NCI-H1436 (cell line): ENCODE measurements at places on chromosomes 3 and 15.

DNA sequence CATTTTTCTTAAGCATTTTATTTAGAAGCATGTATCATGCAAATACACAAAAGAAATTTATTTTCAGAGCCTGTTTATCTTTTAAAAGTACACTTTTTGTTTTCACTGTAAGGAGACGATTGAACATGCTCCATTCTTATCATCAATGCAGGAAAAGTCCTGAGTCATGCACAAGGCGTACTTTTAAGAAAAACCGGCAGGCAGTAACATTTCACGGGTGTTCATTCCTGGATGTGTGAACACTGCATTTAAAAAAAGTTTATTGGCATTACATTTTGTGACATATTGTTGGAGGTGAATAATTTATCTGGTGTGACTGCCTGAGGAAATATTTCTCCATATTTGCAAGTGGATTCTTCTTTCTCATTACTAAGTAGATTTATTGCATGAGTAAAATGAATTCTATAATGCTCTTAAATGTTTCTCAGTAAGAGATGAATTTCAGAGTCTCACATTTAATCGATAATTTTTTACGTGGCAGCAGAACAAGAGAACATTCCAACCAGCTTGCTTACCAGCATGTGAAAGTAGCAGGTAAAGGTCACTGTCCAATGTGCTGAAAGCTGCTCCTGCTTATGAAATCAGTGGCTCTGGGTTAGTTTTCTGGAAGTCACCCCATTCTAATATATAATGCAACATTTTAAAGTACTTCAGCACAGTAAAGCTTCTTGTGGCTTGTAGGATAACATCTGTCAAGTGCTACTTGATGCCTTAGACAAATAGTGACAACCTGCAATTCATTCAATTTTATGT is 87.0 kb downstream of the SV2B start:
- no peak for DNase-seq

DNA sequence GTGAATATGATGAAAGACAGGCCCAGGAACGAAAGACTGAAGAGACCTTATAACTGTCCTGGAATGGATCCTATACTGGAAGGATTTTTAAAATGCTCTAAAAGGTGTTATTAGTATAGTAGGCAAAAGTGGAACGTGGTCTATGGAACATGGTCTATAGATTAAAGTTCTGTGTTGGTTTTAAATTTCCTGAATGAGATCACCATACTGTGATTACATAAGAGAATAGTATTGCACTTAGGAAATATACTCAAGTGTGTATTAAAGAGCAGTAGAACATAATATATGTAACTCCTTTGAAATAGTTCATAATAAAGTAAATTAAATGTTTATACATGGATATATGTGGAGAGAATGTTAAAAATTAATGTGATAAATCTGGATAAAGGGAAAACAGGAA is 68.2 kb downstream of the SPRED1 start:
- DNase-seq, result no peak

DNA sequence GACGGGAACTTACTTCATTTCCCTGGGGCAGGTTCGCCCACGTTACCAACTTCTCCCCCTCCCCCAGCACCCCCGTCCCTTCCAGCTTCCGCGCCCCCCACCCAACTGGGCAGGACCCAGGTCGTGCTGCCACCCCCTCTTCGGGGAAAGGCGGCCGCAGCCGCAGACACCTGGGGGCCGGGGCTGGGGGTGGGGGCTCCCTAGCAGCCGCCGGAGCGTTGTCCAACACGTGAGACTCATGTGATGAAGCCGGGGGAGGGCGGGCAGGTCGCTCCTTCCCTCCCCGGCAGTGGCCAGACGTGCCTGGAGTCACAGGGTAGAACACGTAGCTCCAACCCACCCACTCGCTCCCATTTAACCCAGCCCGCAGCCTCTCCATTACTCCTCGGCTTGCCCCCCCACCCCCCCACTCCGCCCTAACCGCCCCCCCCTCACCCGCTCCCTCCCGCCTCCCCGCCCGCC is 240 bp upstream of the BHLHE40 start:
- no peak for DNase-seq

DNA sequence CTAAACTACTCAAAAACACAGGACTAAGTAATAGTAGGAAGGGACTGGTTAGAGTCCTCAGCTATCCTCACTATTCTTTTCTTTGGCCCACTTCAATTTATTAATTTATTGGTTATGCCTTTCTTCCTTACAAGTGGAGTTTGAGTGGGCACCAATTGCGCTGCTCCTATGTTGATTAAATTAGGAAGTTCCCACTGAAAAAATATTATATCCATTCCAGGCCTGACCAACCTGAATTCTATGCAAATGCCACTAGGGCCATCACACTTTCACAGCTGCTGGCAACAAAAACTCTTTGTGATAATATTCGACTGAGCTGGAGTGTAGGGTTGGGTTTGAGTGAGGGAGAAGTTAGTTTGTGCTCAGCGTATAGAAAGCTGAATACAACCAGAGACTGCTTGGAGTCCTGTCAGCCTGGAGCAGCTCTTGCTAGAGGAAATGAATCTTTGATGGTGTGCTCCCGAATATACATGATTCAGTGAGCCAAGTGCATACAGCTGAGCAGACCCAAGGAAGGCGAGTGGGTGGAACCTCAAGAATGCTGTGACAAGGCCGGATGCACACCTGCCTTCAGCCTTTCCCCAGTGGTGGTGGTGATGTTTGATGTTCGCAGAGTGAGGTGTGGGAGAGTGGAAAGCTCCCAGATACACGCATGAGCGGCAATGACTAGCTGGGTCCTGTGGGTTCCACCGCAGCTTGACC is 1.5 kb downstream of the ARHGEF3 start:
- no peak for DNase-seq

- no peak for DNase-seq
These were observed 72.7 kb upstream of the CHRNA7 start for GRCh38 chr15:31957581-31957980.

DNA sequence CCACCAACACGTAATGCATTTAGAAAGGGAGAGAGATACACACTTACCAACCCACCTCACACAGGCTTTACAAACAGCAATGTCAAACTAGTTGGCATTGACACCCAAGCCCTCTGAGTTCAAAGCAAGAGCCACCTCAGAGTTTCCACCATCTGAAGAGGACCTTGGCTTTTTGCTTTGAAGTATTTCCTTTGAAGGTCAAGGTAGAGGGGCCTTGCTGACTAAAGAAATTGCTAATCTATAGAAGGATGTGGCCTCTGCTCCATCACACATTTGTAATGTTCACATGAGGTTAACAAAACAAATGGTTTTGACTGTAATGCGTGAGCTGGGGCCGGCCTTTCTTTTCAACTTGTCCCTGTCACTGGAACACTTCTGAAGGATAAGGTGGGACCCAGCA is 117.7 kb downstream of the POLR2M start:
- no peak for DNase-seq

DNA sequence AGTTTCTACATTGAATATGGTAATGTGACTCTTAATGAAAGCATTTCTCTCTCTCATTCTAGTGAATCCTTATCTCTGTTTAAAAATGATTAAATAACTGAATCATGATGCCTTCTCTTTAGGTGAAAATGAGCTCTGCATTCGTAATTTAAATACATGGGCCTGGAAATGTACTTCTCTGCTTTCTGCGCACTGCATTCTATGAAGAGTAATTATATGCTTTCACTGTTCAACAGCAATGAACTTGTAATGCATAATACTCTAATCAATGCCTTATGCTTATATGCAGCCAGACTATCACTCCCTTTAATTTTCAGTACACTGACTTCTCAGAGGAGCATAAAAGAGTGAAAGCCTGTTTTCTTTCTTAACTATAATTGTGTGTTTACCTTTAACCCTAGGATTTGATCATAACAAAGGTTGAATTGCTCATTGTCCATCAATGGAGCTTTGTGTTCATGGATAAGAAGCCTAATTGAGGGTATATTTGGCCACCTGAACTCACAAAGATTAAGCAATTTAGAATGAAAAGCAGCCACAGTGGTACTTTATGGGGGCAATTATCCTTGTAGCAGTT is 330.8 kb upstream of the PDZRN3 start:
- DNase-seq, result peak; percentile 86
